ENCODE measurements at places on chromosomes 7 and 10. TPM values are rescaled to one million over a fixed set of nuclear protein-coding genes. Genes with fewer than 3 reads are reported as not detected.

The LSM8 gene
- total RNA-seq = 35.4 TPM

The MRC1 gene
- total RNA-seq = under 0.01 TPM

The ADARB2 gene
- total RNA-seq = not detected

The SLC18A3 gene
- not detected for total RNA-seq

The HTR5A gene
- not detected for total RNA-seq

The MAGI2 gene
- 8.2 TPM for total RNA-seq

The TNPO3 gene
- 56.4 TPM for total RNA-seq

The NMT2 gene
- total RNA-seq = 44.6 TPM

The VIPR2 gene
- total RNA-seq = 0.85 TPM

The RBM17 gene
- 38.4 TPM for total RNA-seq

The HOXA1 gene
- 1.00 TPM for total RNA-seq

The CLRN3 gene
- not detected for total RNA-seq

The TRIM73 gene
- total RNA-seq = 0.71 TPM

The MEIG1 gene
- total RNA-seq = not detected

The GNAI1 gene
- 53.5 TPM for total RNA-seq

The OR2A12 gene
- not detected for total RNA-seq

The PAX4 gene
- not detected for total RNA-seq

The TEX36 gene
- not detected for total RNA-seq

The SYCE1 gene
- not detected for total RNA-seq

The CPED1 gene
- 40.5 TPM for total RNA-seq

The LRRC61 gene
- total RNA-seq = 0.85 TPM

The CHST3 gene
- total RNA-seq = 24.7 TPM

The HECW1 gene
- 3.1 TPM for total RNA-seq

The SP4 gene
- 4.0 TPM for total RNA-seq

The NPSR1 gene
- total RNA-seq = not detected

The OR2A5 gene
- total RNA-seq = not detected

The FGL2 gene
- 58.2 TPM for total RNA-seq

The TSPAN15 gene
- total RNA-seq = 0.85 TPM

The TMEM72 gene
- total RNA-seq = not detected

The PON2 gene
- total RNA-seq = 42.0 TPM

The TMED4 gene
- 108 TPM for total RNA-seq

The ACSL5 gene
- 1.7 TPM for total RNA-seq

The SRRM3 gene
- 2.0 TPM for total RNA-seq

The IL6 gene
- 40.0 TPM for total RNA-seq

The TRIM50 gene
- not detected for total RNA-seq

The CTTNBP2 gene
- 0.28 TPM for total RNA-seq

The AKR1C8 gene
- not detected for total RNA-seq

The NCF1 gene
- under 0.01 TPM for total RNA-seq

The CYP2C19 gene
- total RNA-seq = not detected

The TBXAS1 gene
- 0.92 TPM for total RNA-seq

The INMT gene
- total RNA-seq = 21.8 TPM

The LIPN gene
- not detected for total RNA-seq

The ERVW-1 gene
- not detected for total RNA-seq

The IFRD1 gene
- 69.7 TPM for total RNA-seq

The UCMA gene
- total RNA-seq = not detected

The SORCS1 gene
- total RNA-seq = 0.14 TPM

The PMS2 gene
- total RNA-seq = 22.6 TPM

The MSMB gene
- total RNA-seq = not detected

The VPS41 gene
- total RNA-seq = 92.5 TPM

The STOX1 gene
- 0.14 TPM for total RNA-seq

The LBX1 gene
- not detected for total RNA-seq

The SFTPA1 gene
- total RNA-seq = not detected

Data from smooth muscle cell of bladder (primary cell).